ENCODE measurements at places on chromosomes 16 and 17.
A peak's percentile ranks its signal among the peaks of the same experiment; 100 is the strongest.

DNA sequence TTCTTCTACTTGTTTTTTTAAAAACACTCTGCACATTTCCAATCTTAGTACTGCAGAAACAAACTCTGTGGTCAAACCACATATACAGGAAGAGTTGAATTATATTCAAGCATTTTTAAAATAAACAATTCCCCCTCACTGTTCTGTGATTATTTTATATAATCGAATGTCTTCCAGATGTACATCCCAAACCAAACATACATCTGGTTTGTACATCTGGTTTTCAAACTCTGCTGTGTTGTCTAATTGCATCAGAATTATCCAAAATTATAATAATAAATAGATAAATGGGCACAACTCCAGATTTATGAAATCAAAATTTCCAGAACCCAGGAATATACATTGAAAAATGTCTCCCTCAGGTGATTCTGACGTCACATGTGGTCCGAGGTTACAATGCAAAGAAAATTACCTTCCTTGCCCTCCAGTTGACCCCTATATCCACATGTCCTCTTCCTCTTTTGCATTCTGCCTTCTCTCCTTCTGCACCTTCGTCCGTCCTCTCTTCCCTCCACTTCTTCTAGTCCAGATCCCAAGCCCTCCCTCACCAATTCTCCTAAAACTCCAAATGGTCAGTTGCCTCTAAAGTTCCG lies 13.3 kb upstream of the CCDC144A start:
- DNase-seq, result no peak

DNA sequence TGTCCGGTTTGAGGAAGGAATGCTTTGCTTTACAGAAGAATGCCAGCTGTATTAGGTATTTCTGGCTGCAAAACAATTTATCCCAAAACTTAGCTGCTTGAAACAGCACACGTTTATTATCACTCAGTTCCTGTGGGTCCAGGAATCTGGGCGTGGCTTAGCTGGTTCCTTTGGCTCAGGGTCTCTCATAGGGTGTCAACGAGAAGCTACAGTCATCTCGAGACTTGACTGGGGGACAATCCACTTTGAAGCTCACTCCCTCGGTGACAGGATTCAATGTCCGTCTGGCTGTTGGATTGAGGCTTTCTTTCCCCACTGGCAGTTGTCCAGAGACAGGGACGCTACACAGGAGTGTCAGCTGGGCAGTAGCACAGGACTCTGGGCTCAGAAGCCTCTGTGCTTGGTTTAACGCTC lies 9.6 kb upstream of the RHBDF2 start:
- no peak for DNase-seq

GRCh38 chr16:21654466-21654865 lies 2.1 kb upstream of the IGSF6 start:
- DNase-seq, result no peak

DNA sequence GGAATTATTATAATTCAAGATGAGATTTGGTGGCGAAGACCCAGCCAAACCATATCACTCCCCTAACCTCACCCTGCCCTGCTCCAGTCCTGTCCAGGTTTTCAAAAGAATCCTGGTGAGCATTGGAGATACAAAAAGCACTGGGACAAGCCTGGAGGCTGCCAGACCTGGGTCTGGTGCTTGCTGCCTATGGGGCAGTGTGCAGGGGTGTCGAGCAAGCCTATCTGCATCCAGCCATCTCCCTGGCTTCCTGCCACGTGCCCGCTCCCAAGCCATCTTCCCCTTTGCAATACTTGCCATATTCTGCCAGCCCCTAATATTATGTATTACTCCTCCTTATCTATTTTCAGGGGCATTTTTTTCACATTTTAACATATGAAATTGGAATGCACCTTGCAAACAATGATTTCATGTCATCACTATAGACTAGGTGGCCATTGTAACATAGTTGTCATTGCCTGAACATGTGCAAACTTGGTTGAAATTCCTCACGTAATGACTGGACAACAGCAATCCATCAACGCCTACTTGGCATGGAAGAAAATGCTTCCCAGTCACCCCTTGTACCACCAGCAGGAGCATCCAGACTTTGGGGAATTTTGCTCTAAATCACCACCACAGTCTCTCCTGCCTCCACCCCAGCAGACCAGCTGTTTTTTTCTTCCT lies 8.1 kb upstream of the KDM8 start:
- DNase-seq, result no peak

DNA sequence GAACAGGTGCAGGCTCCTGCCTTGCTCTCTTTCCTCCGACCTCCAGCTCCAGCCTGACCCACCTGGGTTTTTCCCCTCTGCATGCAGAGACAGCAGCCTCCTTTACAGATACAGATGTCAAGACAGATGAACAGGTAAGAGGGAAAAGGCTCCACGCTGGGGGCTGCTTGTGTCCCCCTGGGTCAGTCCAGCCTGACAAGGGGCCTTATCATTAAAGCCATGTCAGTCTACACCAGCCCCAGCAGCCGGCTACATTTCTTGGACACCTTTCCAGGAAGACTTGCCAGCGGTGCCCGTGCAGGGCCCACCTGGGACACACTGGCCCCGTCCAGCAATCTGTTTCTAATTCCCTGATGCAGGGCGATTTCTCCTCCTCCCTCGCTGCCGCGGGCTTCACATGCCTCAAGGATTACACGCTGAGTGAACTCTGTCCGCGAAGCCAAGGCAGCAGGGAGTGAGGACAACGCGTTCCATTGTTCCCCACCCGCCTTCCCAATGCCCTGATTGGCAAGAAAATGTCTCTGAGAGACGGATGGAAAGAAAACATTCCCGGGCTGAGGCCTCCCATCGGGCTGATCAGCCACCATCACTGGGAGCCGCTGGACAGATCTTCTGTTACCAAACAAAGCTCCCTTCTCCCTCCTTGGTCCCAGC lies 184.7 kb downstream of the C16orf95 start:
- DNase-seq, result no peak

GRCh38 chr16:85872734-85873133 lies 26.2 kb upstream of the IRF8 start:
- DNase-seq, result no peak

- no peak for DNase-seq
These were observed 33.3 kb downstream of the TRIM25 start for GRCh38 chr17:56880571-56880970.

- no peak for DNase-seq
These were observed 70.4 kb upstream of the CLEC18A start for GRCh38 chr16:69880640-69881133.

DNA sequence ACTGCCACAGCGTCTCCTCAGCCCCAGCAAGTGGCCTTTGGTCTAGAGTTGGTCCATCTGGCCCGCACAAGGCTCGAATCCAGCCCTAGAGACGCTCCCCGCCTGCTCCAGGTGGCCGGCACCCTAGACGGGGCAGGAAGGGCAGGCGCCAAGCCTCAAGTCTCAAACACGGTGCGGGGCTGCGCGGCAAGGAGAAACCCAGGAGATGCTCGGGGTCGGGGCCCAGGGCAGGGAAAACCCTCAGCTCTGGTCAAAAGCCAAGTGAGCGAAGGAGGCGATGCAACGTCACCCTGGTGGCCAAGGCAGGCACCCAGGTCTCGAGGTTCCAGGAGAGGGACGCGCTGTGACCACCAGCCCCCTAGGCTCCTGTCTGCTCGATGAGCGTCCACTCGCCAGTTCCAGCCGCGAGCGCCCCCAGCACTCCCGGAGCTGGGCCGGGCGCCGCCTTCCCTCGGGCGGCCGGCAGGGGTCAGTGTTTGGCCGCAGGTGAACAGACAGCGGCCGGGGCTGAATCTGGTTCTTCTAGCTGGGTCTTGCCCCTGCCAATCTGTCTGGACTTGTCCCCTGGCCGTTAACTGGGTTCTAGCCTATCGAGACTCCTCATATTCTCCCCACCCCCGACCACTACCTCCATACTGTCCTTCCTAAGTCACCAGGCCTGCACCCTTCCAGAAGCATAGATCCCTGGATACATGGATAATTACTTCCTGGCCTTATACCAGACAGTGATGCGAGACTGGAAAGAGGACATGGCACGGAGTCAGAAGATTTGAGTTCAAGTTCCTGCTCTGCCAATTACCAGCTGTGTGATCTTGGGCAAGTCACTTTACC lies 44.0 kb downstream of the PRAC1 start:
- peak; percentile 70 for DNase-seq

GRCh38 chr17:16941072-16942036 lies 30.6 kb downstream of the TNFRSF13B start:
- no peak for DNase-seq

GRCh38 chr16:15757630-15758251 lies 99.1 kb downstream of the MYH11 start:
- DNase-seq, result no peak

DNA sequence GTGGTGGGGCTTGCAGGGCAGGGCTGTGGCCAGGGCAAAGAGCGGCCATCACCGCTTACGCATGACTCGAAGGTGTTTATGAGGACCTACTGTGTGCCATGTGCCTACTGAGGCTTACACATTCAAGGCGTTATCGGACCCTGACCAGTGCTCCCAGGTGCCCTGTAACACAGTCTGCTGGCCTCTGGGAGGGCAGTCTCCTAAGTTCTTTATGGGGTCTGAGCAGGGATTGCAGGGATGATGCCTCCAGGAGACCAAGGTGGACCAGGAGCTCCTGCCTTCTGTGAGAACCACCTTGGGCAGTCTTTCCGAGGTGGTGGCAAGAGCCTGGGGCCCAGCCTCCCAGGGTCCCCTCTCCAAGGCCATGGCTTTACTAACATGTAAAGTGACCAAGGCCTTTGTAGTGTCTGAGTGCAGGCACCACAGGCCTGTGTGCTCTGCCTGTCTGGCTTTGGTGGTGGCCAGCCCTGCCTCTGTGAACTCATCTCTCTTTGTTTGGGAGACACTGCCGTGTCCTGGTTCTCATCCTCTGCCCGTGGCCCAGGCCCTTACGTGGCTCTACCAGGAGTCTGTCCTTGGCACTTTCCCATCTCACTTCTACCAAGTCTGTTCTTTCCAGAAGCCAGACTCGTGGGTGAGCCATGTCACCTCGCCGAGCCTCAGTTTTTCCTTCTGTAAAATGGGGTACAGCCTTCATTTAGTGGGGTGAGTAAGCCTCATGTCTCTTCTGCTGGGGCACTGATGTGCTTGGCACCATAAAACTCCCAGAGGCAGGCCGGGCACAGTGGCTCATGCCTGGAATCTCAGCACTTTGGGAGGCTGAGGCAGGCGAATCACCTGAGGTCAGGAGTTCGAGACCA lies 3.4 kb upstream of the SYNGR2 start:
- DNase-seq, result no peak

- no peak for DNase-seq
These were observed 14.9 kb downstream of the DHX38 start for GRCh38 chr16:72108353-72109102.

DNA sequence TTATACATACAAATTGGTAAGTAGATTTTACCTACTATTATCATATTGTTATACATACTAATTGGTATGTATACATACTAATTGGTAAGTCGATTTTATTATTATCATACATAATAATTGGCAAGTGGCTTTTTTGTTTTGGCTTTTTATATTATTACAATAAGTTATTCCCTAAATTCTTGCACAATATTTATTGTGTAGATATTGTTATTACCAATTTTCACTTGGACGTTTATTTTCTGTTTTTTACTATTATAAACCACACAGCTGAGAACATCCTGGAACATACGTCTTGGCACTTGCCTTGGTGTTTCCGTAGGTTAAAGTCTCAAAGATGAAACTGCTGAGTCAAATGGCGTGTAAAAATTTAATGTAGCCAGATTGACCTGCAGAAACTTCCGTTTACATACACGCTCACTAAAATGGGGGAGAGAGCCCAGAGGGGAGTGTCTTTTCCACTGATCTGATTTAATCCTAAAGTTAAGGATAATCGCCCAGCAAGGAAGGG lies 18.9 kb downstream of the GNGT2 start:
- no peak for DNase-seq

- DNase-seq, result no peak
These were observed 34.2 kb upstream of the NOS2 start for GRCh38 chr17:27834571-27834970.

DNA sequence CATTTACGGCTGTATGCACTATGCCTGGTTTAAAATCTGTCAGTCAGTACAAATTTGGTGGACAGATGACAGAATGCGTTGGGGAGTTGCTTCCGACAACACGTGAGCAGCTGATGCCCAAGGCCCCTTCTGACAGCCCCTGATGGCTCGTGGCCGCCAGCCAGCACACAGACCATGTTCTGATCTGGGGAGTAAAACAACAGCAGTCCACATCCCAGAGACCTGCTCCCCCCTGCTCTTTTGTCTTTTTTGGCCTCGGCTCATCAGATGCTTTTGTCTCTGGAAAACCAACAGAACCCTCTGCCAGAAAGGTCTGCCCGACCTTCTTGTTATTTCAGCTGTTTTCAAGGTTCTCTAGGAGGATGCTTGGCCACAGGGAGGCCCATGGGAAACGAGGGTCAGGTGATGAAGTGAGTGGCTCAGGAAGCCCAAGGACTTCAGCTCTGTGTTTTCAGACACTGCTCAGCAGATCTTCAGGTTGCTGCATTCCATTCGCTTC lies 10.8 kb downstream of the ARSG start:
- no peak for DNase-seq

DNA sequence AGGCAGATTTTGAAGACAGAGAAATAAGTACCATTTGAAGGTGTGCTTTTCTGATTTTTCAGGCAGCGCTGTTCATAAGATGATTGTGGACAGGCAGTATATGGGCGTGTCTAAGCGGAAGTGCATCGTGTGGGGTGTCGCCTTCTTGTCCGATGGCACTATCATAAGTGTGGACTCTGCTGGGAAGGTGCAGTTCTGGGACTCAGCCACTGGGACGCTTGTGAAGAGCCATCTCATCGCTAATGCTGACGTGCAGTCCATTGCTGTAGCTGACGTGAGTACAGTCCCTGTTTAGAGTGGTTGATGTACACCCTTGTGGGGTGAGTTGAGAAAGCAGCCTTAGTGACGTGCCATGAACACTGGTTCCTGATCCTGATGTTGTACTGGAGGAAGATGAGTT lies 10.7 kb downstream of the UTP4 start:
- DNase-seq, result no peak

DNA sequence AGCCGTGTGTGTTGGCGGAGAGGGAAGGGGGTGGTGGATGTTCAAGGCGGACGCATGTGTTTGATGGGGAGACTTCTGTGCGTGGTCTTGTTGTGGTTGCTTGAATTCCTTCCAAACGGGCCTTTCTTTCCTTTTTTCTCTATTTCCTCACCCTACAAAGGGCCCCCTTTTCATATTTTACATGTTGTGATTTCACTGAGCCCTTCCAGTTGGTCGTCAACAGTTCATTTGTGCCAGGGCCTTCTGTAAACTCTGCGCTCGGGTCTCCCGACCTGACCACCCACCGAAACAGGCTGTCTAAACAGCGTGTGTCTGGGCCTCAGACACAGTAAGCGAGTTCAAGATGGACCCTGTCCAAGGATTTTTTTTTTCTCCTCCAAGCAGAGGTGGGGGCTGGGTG lies 228.4 kb downstream of the IRF8 start:
- no peak for DNase-seq

Data from CD4-positive, alpha-beta T cell treated with Interleukin-21 for 1 hour (primary cell).